ENCODE measurements at places on chromosomes 2 and 18.

DNA sequence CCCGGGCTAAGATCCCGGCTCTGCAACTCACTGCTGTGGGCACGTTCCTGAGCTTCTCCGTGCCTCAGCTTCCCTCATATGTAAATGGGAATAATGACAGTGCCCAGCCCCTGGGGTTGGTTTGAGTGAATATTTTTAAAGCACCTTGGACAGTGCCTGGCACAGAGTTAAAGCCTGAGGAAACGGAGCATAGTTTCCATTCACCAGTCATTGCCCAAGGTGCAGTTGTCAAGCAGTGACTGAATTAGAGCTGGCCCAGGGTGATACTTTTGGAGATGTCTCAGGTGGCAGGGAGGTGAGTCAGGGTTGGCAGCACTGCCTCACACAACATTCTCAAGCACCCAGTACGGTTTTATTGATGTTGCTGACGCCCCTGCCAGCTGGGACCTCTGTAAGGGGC lies 12.2 kb downstream of the TMEM177 start:
- DNase-seq: no peak

- DNase-seq: no peak
Observed at GRCh38 chr2:219155054-219155644, 5.5 kb downstream of the NHEJ1 start.

GRCh38 chr2:67923696-67924095 lies 139.1 kb downstream of the C1D start:
- DNase-seq: no peak

- DNase-seq: no peak
Observed at GRCh38 chr18:47560723-47561715, 309.6 kb upstream of the SKOR2 start.

GRCh38 chr18:4251206-4251605 lies 203.9 kb downstream of the DLGAP1 start:
- no peak for DNase-seq

DNA sequence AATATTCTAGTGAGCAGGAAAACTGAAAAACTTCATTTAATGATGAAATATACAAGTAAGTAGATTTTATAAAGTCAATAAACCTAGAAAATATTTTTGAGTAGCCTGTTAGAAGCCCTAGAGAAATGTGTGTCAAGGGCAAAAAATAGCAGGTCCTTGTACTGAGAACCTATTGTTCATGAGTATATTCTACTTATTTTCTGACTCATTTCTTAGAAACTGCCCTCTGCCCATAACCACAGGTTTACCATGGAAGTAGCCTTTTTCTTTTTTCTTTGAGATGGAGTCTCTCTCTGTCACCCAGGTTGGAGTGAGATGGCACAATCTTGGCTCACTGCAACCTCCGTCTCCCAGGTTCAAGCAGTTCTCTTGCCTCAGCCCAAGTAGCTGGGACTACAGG lies 19.4 kb upstream of the SELENOI start:
- DNase-seq: no peak

- no peak for DNase-seq
Observed at GRCh38 chr2:233124421-233125080, 64.4 kb downstream of the INPP5D start.
